Fibroblast of skin of left quadriceps (primary cell): ENCODE measurements at places on chromosomes 5 and 9.

- DNase-seq, result no peak
Observed at GRCh38 chr9:98373609-98374008, 118.2 kb upstream of the TBC1D2 start.

- no peak for DNase-seq
Observed at GRCh38 chr9:83560169-83560826, 22.1 kb upstream of the FRMD3 start.

DNA sequence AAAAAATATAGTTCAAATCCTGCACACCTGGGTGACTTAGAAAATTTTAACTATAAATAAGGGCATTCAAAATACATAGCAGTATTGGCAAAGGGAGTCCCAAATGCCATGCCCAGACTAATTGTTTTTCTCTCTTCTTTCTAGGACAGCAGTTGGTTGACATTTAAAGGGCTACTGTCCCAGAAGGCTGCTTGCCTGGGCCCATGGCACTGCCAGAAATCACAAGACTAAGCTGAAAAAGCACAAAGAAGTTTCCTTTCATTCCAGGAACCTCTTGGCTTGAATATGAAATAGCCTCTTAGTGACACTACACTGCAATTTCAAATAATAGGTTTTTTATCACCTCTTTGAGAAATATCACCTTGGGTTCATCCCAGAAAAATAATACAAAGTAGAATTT lies 388.9 kb upstream of the TRPC7 start:
- no peak for DNase-seq

- peak; percentile 45 for DNase-seq
Observed at GRCh38 chr5:59188419-59189225, 605.7 kb downstream of the RAB3C start.

GRCh38 chr9:101442318-101442717 lies 6.7 kb upstream of the ALDOB start:
- DNase-seq, result no peak
